ENCODE measurements at places on chromosomes 7 and 10.

DNA sequence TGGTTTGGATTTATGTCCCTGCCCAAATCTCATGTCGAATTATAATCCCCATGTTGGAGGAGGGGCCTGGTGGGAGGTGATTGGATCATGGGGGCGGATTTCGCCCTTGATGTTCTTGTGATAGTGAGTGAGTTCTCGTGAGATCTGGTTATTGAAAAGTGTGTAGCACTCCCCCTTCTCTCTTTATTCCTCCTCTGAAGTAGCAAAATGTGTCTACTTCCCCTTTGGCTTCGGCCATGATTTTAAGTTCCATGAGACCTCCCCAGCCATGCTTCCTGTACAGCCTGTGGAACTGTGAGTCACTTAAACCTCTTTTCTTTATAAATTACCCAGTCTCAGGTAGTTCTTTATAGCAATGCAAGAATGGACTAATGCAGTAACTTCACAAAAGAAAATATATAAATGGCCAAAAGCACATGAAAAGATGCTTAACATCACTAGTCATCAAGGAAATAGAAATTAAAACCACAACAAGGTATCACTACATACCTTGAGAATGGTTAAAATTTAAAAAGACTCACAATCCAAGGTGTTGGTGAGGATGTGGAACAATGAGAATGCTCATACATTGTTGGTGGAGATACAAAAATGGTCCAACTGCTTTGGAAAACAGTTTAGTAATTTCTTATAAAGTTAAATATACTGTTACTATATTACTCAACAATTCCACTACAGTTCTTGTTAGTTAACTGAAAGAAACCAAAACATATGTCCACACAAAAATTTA lies 218.7 kb downstream of the SNX10 start:
- no peak for DNase-seq
- no peak overlapping the region for H3K4me3 ChIP-seq
- H3K36me3 ChIP-seq = no peaks in the 10 kb centered on the region
- H3K4me1 ChIP-seq = no peaks in the 10 kb centered on the region

DNA sequence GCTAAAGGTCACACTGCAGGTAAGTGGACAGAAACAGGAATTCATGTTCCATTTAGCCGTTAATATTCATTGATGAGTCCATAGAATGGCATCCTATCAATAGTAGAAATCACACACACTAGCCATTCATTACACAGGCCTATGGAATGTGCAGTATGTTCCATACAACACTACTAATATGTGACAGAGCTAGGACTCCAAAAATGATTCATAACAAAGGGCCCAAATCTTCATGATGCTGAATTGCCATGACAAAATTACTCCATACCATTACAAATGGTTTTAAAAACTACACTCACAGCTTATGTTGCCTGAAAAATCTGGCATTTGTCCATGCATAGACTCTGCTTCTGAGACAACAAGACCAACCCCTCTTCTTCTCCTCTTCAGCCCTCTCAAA lies 549.1 kb downstream of the XPNPEP1 start:
- no peaks in the 10 kb centered on the region for H3K27me3 ChIP-seq
- no peak overlapping the region for H3K4me3 ChIP-seq
- H3K36me3 ChIP-seq = no peaks in the 10 kb centered on the region
- DNase-seq = no peak

GRCh38 chr7:32476816-32477648 lies 13.1 kb downstream of the LSM5 start:
- H3K27ac ChIP-seq = no peak overlapping the region
- no peaks in the 10 kb centered on the region for H3K27me3 ChIP-seq
- H3K36me3 ChIP-seq = no peaks in the 10 kb centered on the region
- H3K4me3 ChIP-seq = no peak overlapping the region

DNA sequence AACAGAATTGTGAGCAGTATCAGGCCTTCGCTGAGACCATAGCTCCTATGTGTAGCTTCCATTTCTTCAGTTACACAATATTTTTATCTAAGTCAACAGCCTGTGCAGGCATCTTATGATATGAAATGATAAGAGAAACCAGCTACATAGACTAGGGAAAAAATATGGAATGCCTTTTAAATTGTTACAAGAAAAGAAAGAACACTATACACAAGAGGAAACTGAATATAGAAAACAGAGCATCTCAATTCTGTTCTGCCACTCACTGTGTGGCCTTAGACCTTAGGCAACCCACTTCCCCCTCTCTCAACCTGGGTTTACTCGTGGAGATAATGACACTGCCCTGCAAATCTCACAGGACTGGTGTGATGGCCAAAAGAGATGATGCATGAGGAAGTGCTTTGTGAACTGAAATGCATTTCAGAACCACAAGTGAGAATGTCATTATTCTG lies 132.9 kb downstream of the LRRN3 start:
- no peak overlapping the region for H3K27ac ChIP-seq
- no peaks in the 10 kb centered on the region for H3K4me1 ChIP-seq
- no peaks in the 10 kb centered on the region for H3K36me3 ChIP-seq
- no peak overlapping the region for H3K4me3 ChIP-seq
- H3K27me3 ChIP-seq = no peaks in the 10 kb centered on the region

DNA sequence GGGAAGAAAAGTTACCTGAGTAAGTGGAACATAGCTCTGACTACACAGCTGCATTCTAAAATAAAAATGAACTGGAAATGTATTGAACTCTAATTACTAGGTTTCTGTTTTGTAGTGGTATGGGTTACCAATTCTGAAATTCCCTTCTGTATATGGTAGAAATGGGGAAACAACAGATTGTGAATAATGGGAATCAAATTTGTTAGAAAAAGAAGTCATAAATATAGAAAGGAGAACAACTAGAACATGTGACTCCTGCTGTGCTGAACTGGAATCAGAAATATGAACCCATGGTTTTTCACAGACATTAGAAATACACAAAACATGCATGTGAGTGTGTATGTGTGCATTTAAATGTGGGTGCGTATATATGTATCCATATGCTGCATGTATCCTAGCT lies 27.0 kb downstream of the MCMBP start:
- peaks cover 71% of the 10 kb centered on the region for H3K36me3 ChIP-seq
- H3K4me3 ChIP-seq = no peak overlapping the region
- H3K27ac ChIP-seq = no peak overlapping the region
- H3K4me1 ChIP-seq = no peaks in the 10 kb centered on the region

DNA sequence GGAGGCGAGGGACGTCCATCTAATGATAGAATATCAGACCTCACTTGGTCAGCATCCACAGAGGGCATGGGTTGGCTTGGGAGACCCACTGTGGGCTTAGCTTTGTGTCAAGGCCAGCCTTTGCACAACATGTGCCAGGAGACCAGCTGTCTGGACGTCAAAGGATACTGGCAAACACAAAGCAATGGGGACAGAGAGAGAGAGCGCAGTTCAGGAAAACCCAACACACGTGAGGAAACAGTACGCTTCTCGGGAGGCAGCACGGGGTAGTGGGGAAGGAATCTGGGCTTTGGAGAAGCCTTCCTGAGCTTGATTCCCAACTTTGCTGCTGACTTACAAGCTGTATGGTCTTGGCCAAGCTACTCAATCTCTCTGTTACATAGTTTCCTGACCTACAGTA lies 14.7 kb downstream of the PRLHR start:
- no peak for DNase-seq
- no peaks in the 10 kb centered on the region for H3K27me3 ChIP-seq
- no peaks in the 10 kb centered on the region for H3K36me3 ChIP-seq
- H3K27ac ChIP-seq = no peak overlapping the region
- H3K4me3 ChIP-seq = no peak overlapping the region
- H3K4me1 ChIP-seq = no peaks in the 10 kb centered on the region

- H3K27me3 ChIP-seq = no peaks in the 10 kb centered on the region
- H3K36me3 ChIP-seq = peaks cover 48% of the 10 kb centered on the region
- DNase-seq = no peak
- H3K27ac ChIP-seq = no peak overlapping the region
Measured at GRCh38 chr7:142866361-142867096, 11.7 kb downstream of the EPHB6 start.

DNA sequence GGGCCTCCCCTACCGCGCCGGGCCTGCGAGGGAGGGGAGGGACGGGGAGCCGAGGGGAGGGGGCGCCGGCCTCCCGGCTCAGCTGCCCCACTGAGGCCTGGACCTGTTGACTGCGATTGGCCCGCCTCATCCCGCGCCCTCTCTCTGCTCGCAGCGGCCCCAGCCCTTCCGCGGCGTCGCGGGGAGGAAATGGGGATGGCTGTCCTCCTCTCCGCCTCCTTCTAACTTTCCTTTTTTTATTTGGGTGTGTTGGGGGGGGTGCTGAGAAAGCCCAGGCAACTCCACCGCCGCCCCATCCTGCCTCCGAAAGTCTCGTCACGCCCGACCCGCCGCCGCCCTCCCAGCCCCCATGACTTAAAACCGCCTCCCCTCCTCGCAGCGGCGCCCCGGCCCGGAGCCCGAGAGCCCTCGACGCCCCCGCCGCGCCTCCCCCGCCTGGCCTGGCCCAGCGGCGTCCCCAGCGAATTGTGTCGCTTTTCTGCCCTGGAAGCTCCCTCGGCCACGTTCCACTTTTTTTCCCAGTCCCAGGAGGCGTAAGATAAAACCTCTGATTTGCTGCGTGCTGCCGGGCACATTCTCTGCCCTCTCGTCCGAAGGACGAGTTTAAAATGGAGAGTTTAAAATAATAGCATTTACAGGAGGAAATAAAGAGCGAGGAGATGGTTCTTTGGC lies 842 bp upstream of the SKIDA1 start:
- H3K4me3 ChIP-seq = peak overlapping the region; percentile 65
- H3K36me3 ChIP-seq = no peaks in the 10 kb centered on the region
- no peaks in the 10 kb centered on the region for H3K27me3 ChIP-seq
- H3K4me1 ChIP-seq = no peaks in the 10 kb centered on the region
- peak; percentile 28 for DNase-seq

DNA sequence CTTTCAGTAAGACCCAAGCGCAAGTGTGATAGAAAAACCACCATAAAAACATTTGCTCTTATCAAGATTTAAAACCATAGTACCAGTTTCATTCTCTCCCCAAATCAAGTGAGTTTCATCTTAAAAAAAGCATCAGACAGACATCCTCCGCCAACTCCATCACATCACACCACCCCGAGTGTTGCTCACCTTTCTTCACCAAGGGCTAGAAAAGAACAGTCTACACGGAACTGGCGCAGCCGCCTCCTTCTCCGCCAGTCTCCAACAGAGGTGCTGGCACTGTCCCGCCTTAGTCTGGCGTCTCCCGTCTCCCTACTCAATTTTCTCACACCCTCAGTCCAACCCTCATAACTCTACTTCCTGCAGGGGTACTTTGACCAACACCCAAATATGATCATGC lies 46.9 kb upstream of the WIPI2 start:
- H3K36me3 ChIP-seq = no peaks in the 10 kb centered on the region
- H3K4me1 ChIP-seq = no peaks in the 10 kb centered on the region
- H3K27ac ChIP-seq = no peak overlapping the region
- DNase-seq = no peak
